LoVo (cell line): ENCODE measurements at places on chromosomes 11 and 22.

- no peak for DNase-seq
Measured at GRCh38 chr11:77191429-77191822, 63.4 kb downstream of the MYO7A start.

GRCh38 chr11:104011044-104011443, 25.4 kb upstream of the DDI1 start:
- no peak for DNase-seq

DNA sequence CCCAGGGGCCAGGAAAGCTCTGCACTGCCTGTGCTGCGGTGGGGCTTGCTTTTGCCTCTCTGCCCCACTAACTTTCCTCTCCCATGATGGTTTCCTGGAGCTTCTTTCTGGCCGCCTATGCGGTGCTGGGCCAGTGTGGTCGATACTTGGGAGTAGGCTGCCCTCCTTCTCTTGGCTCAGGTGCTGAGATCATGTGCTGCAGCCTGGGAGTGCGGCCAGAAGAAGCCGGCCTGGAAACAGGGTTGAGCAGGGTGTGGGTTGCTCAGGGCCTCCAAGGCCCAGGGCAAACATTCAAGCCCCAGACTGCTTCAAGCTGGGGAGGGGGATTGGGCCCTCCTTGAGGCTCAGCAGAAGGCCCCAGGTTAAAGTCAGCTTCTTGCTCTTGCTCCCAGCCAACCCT, 125.0 kb downstream of the NTM start:
- no peak for DNase-seq

DNA sequence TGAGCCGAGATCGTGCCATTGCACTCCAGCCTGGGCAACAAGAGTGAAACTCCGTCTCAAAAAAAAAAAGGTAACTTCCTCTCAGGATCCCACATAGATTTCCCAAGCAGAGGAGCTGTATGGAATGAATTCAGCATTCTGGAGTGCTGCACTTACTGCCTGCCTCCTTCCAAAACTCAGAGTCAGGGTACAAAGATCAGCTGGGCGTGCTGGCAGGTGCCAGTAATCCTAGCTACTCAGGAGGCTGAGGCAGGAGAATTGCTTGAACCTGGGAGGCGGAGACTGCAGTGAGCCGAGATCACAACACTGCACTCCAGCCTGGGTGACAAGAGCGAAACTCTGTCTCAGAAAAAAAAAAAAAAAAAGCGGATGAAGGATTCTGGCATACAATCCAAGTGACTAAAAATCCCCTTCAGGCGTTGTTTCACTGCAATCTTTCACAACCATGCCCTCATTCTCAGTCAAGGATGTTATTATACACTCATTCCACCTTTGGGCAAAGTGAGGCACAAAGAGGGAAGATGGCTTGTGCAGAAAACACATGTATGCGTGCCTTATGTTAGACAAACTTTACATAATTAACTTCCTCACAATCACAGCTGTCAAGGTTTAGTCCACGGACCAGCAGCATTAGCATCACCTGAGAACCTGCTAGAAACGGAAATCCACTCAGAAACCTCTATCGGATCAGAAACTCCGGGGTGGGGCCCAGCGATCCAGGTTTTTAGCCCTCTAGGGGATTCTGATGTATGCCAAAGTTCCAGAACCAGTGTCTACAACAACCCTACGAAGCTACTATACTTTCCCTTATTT, 1.1 kb upstream of the NOL12 start:
- DNase-seq, result no peak

DNA sequence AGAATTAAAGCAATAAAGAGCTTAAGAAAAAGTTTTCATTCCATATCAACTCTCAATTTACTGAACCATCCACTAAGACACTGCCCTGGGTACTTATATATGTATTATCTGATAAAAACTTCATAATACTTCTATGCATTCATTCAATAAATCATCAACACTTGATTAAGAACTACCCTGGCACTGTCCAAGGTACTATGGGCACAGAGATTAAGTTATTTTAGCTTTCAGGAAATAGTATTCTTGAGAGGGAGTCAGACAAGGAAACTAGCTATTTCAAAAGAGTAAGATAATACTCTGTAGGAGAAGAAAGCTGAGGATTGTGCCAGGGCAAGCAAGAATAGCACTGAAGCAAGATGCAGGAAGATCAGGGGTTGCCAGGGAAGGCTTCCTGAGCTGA, 640.8 kb downstream of the FAM181B start:
- no peak for DNase-seq

DNA sequence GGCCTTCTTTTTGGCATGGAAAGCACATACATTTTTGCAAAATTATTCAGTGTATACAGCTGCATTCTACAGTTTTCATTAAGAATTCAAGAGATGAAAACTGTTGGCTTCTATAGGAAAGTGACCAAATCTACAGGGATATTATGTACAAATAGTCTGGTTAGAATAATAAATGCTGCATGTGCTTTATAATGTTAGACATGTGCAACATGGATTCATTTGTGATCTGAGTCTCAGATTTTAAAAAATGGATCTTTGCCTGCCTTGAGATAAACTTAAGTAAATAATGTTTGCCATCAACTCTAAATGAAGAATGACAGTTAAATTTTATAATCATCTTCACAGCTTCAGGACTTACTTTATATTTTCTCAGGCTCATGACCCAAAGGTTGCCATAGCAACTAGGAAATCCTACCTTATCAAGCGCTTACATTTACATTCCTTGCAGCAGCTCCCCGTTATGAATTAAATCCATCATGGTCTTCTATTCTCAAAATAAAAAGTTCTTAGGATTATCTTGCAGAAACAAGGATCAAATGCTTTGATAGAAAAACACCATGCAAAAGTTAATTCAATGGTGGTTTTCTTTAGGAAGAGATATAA, 200.2 kb downstream of the CADM1 start:
- DNase-seq, result no peak

- DNase-seq, result peak; percentile 77
Measured at GRCh38 chr11:34174412-34175041, 69.1 kb downstream of the NAT10 start.

DNA sequence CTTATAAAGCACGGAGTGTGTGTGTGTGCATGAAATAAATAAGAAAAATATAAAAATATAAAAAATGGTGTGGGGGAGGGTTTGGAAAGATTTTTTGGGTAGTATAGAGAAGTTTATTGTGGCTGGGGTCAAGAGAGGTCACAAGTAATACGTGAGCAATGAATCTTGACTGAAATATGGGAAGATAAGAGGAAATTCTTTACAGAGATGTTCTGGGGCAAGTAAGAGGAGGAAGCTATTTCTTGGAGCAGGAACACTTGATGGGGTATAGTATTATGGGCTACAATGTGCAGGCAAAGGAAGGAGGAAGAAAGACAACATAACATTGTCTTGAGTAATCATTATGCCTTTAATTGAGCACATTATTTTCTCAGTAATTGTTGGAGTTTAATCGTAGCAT, 2.1 kb downstream of the HBD start:
- no peak for DNase-seq
